Stimulated activated CD8-positive, alpha-beta memory T cell treated with anti-CD3 and anti-CD28 coated beads, Interleukin-4, amount 100 ng/mL, for 1 hour (primary cell): ENCODE measurements at places on chromosomes 4 and X.

DNA sequence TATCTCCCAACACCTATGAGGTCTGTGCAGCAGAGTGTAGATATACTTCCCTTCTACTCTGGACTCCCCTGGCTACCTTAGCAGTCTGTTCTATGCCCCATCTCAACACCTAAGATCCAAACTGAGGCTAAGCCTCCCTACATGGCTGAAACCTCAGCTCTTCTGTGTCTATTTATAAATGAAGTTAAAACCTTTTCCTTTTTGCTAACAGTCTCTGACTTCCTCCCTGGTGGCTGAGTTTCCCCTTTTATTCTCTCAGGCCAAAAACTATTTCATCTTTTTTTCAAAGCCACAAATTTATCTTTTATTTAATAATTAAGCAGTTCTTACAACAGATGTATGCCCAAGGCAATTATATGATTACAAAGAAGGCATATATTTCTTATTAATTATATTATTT lies 111.8 kb upstream of the STIM2 start:
- no peak for DNase-seq

- no peak for DNase-seq
Measured at GRCh38 chrX:96713303-96713702, 28.7 kb downstream of the DIAPH2 start.

DNA sequence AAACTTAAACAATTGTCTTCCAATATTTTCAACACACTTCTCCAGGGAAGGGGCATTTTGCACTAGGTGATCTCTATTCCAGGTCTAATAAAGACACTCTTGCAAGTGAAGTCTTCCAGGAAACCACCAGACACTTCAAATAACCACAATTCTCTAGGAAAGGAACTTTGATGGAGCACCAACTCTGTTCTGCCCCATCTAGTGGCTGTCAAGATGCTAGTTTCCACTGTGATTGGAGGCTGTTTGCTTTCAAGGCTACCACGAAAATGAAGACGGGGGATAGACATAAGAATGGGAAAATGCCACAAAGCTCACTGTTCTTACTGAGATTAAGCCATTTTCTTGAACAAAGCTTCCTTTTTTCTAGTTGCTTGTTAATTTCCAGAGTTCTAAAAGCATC lies 100.6 kb upstream of the F9 start:
- no peak for DNase-seq

DNA sequence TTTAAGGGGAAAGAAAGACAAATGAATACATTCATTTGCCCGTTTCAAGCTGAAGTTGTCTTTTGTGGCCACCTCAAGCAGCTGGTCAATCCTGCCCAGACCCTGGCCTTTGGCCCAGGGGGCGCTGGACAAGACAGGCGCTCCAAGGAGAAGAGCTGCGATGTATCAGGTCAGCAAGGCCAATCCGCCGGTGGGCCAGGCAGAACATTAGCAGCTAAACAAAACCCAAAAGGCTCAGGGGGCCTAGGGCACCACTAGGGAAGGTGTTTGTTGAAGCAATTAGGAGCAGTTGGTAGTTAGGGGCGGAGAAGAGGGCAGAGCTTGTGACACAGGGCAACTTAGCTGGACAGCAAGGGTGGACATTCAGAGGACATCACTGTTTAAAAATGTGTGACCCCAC lies 60.8 kb upstream of the TMEM33 start:
- no peak for DNase-seq

DNA sequence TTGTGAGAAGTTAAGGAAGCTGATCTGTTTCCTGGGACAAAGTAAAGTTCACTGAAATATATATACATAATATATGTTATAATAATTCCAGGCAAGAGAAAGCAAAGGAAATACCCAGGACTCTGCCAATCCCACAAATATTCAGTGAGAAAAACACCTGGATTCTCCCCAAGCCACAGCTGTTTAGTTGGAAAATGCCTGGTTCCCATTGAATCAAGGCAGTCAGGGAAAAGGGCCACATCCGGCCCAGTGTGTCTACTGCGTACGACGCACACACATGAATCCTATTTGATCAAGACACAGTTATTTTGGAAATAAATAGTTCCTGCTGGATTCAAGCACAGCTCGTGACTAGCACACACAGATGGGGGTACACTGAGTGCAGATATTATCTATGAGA lies 6.3 kb upstream of the DCHS2 start:
- DNase-seq = no peak
